ENCODE measurements at places on chromosomes 1 and 21. TPM values are rescaled to one million over a fixed set of nuclear protein-coding genes. Genes with fewer than 3 reads are reported as not detected.

- no peak overlapping the region for H3K27ac ChIP-seq
- no peak overlapping the region for H3K4me3 ChIP-seq
- H3K4me1 ChIP-seq = peaks cover 41% of the 10 kb centered on the region
- no peaks in the 10 kb centered on the region for H3K36me3 ChIP-seq
- no peaks in the 10 kb centered on the region for H3K27me3 ChIP-seq
These were observed 3.1 kb downstream of the KRTAP10-8 start for GRCh38 chr21:44614961-44615391.

- no peaks in the 10 kb centered on the region for H3K36me3 ChIP-seq
- H3K27ac ChIP-seq = no peak overlapping the region
- H3K27me3 ChIP-seq = no peaks in the 10 kb centered on the region
- H3K4me3 ChIP-seq = no peak overlapping the region
- DNase-seq = no peak
These were observed 48.0 kb upstream of the B3GALNT2 start for GRCh38 chr1:235552146-235552716.

The CAMK2N1 gene
- 0.84 TPM for polyA plus RNA-seq

- H3K36me3 ChIP-seq = no peaks in the 10 kb centered on the region
- no peaks in the 10 kb centered on the region for H3K4me1 ChIP-seq
- H3K4me3 ChIP-seq = no peak overlapping the region
- no peaks in the 10 kb centered on the region for H3K27me3 ChIP-seq
- H3K27ac ChIP-seq = no peak overlapping the region
These were observed 26.7 kb downstream of the BTG3 start for GRCh38 chr21:17585875-17586450.

The AKR7A3 gene
- polyA plus RNA-seq = not detected

GRCh38 chr1:193504920-193505319 lies 318.5 kb upstream of the B3GALT2 start:
- DNase-seq = no peak
- no peak overlapping the region for H3K27ac ChIP-seq
- peaks cover 5% of the 10 kb centered on the region for H3K4me1 ChIP-seq
- no peaks in the 10 kb centered on the region for H3K27me3 ChIP-seq
- H3K4me3 ChIP-seq = no peak overlapping the region

The CASQ2 gene
- polyA plus RNA-seq = not detected

DNA sequence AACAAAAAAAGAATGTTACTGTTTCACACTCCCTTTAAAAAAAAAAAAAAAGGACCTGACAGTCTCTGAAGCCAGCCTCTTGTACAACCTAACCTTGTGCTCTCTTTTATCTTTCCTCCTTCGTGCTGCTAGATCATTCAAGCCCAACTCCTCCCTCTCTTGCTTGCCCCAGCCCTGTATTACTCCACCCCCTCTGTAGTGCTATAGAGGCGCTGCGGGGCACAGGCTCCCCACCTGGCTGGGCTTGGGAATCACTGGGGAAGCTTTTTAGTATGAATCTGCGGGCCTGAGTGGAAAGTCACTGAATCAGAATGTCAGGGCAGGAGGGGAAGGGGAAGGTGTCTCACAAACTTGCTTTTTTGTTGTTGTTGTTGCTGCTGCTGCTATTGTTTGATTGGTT lies 383.7 kb upstream of the CAMK1G start:
- H3K4me1 ChIP-seq = no peaks in the 10 kb centered on the region
- DNase-seq = no peak
- no peaks in the 10 kb centered on the region for H3K36me3 ChIP-seq
- no peak overlapping the region for H3K27ac ChIP-seq
- no peak overlapping the region for H3K4me3 ChIP-seq

- no peak for DNase-seq
- no peaks in the 10 kb centered on the region for H3K4me1 ChIP-seq
- H3K36me3 ChIP-seq = no peaks in the 10 kb centered on the region
- no peaks in the 10 kb centered on the region for H3K27me3 ChIP-seq
- H3K27ac ChIP-seq = no peak overlapping the region
These were observed 108.2 kb downstream of the LYPLAL1 start for GRCh38 chr1:219281831-219282230.

DNA sequence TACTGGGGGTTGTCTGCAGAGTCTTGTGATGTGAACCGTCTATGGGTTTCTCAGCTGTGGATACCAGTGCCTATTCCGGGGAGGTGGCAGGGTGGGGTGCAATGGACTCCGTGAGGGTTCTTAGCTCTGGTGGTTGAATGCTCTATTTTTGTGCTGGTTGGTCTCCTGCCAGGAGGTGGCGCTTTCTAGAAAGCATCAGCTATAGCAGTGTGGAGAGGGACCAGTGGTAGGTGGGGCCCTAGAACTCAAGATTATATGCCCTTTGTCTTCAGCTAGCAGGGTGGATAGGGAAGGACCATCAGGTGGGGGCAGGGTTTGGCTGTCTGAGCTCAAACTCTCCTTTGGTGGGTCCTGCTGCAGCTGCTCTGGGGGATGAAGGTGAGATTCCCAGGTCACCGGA lies 127.3 kb upstream of the PLD5 start:
- H3K27ac ChIP-seq = no peak overlapping the region
- H3K4me3 ChIP-seq = no peak overlapping the region
- no peaks in the 10 kb centered on the region for H3K36me3 ChIP-seq
- no peaks in the 10 kb centered on the region for H3K27me3 ChIP-seq
- H3K4me1 ChIP-seq = no peaks in the 10 kb centered on the region

All from CD4-positive, alpha-beta memory T cell (primary cell).